ENCODE measurements at places on chromosomes 1 and 21. TPM values are rescaled to one million over a fixed set of nuclear protein-coding genes. Genes with fewer than 3 reads are reported as not detected.

IL19 gene
- not detected for total RNA-seq

SLAMF8 gene
- total RNA-seq: 1.1 TPM

HTR6 gene
- total RNA-seq: not detected

OR10K1 gene
- total RNA-seq: not detected

AADACL4 gene
- not detected for total RNA-seq

PHC2 gene
- 131 TPM for total RNA-seq

XCL2 gene
- not detected for total RNA-seq

C1orf53 gene
- 3.9 TPM for total RNA-seq
